ENCODE measurements at places on chromosomes 7 and 10. TPM values are rescaled to one million over a fixed set of nuclear protein-coding genes. Genes with fewer than 3 reads are reported as not detected.

Gene FGL2
- 170 TPM for total RNA-seq

Gene MLLT10
- total RNA-seq, result 41.1 TPM

Gene KDM7A
- total RNA-seq, result 2.0 TPM

Gene C10orf90
- total RNA-seq, result not detected

Gene HOGA1
- total RNA-seq, result 0.34 TPM

Gene TMEM176A
- not detected for total RNA-seq

Gene NPC1L1
- total RNA-seq, result 0.09 TPM

Gene GPR85
- total RNA-seq, result 1.9 TPM

Gene ENTPD7
- 7.6 TPM for total RNA-seq

Gene BMPER
- 7.4 TPM for total RNA-seq

Gene OR2A5
- not detected for total RNA-seq

Gene IQCE
- 10.4 TPM for total RNA-seq

Gene TRPV6
- not detected for total RNA-seq

Gene TFEC
- total RNA-seq, result 0.16 TPM

Gene HIBADH
- total RNA-seq, result 85.7 TPM

Gene COMMD3
- 63.5 TPM for total RNA-seq

Gene ADRB1
- not detected for total RNA-seq

Gene WDR86
- total RNA-seq, result 0.95 TPM

Gene UCN3
- not detected for total RNA-seq

Gene PRSS37
- not detected for total RNA-seq

Gene MYL7
- total RNA-seq, result not detected

Gene TCAF1
- total RNA-seq, result 36.8 TPM

Gene CNNM1
- under 0.01 TPM for total RNA-seq

Gene HOXA5
- total RNA-seq, result 10.3 TPM

Gene SH2D4B
- total RNA-seq, result not detected

Gene DNAH11
- under 0.01 TPM for total RNA-seq

Gene STEAP1B
- 21.0 TPM for total RNA-seq

Gene ARHGEF35
- 2.5 TPM for total RNA-seq

Gene MRPL32
- 46.1 TPM for total RNA-seq

Gene TACC2
- total RNA-seq, result 2.5 TPM

Gene ENO4
- total RNA-seq, result 0.34 TPM

Gene GIMAP1
- 0.09 TPM for total RNA-seq

Gene PILRB
- 5.0 TPM for total RNA-seq

Gene SFTPD
- total RNA-seq, result not detected

Gene SPDYE8
- not detected for total RNA-seq

Gene TMEM184A
- total RNA-seq, result under 0.01 TPM

Gene UTF1
- not detected for total RNA-seq

Gene PGAM2
- 0.09 TPM for total RNA-seq

Gene VPS41
- total RNA-seq, result 62.1 TPM

Gene GIMAP5
- not detected for total RNA-seq

All from bronchial smooth muscle cell (primary cell).